SK-N-MC (cell line): ENCODE measurements at places on chromosomes 7 and 10.

GRCh38 chr7:132558815-132559214 lies 17.5 kb downstream of the PLXNA4 start:
- DNase-seq: no peak

DNA sequence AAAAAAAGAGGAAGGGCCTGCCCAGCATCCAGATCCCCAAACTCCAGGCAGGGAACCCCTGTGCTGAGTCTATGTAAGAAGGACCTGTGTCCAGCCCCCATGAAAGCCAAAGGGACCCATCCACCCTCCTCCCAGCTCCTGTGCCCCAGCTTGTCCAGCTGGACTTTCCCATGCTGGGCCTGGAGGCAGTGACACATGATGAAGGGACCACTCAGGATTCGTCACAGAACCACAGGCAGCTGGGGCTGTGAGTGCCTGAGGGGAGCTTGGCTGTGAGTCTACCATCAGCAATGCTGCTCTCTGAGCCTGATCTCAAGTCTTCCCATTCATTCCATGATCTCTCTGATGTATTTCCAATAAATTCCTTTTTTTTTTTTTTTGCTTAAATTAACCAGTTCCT lies 36.2 kb upstream of the MNX1 start:
- no peak for DNase-seq

DNA sequence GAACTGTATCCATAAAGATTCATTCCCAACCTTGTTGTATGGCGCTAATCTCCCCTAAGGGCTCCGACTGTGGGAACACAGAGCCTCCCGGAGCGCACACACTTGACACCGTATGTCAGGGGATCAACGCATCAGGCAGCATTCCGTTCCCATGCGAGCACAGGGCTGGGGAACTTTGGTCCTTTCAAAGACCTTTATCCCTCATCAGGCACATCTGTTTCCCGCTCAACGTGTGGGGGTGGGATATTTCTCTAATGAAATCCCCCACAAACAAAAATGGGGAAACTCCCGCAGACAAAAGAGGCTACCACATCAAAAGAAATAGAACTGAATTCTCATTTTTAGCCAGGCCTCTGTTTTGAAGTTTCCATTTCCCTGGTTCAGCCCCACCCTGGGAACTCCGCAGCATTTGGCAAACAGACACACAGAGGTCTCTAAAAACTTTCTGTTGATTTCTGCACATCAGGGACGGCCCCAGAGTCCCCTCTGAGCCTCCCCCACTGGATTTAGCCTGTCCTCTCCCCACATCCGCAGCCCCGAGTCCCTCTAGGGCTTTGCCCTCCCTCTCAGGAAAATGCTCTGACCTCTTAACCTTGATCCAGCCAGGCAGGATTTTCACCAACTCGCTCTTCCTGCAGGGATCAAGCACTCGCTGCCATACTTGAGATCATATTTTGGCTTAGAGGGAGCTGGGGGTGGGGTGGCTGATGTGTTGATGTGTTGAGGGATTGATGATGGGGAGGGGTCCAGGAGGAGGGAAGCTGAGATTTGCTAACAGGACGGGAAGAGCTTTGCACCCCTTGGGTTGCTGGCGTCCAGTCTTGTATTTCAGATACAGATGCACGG lies 6.6 kb downstream of the CPA5 start:
- no peak for DNase-seq

GRCh38 chr7:27104341-27105058 lies 2.0 kb upstream of the HOXA2 start:
- no peak for DNase-seq

- DNase-seq: no peak
These were observed 5.2 kb downstream of the CLIP2 start for GRCh38 chr7:74294191-74294998.

DNA sequence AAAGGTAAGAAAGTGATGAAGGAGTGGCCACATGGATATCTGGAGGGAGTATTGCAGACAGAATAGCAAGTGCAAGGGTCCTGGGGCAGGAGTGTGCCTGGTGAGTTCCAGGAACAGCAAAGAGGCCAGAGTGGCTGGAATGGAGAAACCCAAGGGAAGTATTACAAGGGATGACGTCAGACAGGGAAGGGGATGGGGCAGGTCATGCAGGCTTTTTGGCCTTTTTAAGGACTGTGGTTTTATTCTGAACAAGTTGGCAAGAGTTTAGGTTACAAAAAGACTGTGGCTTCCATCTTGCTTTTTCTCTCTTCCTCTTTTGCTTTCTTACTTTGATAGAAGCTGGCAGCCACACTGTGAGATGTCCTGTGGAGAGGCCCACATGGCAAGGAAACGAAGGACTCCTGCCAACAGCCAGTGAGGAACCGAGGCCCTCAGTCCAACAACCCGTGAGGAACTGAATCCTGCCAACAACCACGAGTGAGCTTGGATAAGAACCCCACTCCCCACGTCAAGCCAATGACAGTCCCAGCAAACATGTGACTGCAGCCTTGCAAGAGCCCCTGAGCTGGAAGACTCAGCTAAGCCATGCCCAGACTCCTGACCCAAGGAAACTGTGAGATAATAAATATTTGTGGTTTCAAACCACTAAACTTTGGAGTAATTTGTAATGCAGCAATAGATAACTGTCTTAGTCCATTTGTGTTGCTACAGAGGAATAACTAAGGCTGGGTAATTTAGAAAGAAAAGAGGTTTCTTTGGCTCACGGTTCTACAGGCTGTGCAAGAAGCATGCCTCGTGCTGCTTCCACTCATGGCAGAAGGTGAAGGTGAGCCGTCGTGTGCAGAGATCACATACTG lies 19.8 kb upstream of the KDM7A start:
- DNase-seq: no peak

DNA sequence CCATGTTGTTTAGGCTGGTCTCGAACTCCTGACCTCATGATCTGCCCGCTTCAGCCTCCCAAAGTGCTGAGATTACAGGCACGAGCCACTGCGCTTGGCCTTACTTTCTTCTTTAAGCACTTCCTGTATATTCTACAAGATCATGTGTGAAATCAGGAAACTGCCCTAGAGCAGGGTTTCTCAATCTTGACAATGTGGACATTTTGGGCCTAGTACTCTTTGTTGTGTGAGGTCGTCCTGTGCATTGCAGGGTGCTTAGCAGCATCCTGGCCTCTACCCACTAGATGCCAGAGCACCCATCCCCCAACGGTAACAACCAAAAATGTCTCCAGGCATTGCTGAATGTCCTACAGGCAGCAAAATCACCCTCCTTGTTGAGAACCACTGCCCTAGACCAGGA lies 24.7 kb downstream of the RRP12 start:
- no peak for DNase-seq

DNA sequence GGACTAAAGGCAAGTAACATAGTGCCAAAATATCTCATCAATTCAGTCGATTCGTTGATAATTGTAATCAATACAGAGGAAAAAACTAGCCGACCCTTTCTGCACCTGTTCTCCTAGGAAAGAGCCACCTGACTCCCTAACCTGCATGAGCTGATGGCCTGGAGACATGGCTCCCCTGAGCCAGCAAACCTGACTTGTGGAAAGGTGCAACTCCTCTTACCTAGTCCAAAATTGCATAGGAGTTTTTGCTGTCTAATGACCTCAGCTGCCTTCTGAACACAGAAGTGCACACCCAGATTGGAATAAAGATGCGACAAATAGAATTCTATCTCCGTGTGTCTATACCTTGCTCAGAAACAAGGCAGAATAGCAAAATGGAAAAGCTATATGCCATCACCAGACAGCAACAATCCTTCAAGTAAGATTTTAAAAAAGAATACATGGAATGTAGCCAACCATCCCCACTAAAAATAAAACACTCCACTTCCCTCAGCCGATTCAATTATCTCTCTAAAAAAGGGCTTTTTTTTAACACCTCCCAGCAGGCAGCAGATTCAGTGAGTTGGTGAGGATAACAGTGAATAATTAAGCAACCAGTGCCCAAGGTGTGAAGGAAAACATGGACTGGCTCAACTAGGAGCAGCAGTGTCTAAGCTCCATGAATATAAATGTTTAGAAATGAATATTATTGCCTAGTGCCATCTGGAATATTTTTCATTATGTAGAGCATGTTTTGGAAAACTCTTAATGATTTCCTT lies 26.6 kb upstream of the LMTK2 start:
- no peak for DNase-seq

DNA sequence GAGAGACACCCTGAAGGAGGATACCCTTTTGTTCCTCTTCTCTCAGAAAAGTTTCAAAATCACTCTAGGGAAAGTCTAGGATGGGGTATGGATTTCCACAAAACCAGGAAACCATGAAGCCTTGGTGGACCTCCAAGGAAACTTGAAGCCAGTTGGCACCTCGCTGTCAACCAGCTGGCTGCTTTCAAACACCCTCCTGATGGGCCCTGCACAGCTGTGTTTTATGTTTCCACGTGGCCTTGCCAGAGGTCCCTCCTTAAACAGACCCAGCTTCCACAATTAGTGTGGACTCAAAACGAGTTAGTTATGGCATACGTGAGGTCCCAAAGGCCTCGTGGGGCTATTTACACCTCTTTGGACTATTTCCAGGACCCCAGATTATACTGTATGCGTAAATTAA lies 5.9 kb downstream of the PPP1R3A start:
- no peak for DNase-seq

GRCh38 chr10:98642281-98642680 lies 195.5 kb upstream of the HPS1 start:
- DNase-seq: no peak

DNA sequence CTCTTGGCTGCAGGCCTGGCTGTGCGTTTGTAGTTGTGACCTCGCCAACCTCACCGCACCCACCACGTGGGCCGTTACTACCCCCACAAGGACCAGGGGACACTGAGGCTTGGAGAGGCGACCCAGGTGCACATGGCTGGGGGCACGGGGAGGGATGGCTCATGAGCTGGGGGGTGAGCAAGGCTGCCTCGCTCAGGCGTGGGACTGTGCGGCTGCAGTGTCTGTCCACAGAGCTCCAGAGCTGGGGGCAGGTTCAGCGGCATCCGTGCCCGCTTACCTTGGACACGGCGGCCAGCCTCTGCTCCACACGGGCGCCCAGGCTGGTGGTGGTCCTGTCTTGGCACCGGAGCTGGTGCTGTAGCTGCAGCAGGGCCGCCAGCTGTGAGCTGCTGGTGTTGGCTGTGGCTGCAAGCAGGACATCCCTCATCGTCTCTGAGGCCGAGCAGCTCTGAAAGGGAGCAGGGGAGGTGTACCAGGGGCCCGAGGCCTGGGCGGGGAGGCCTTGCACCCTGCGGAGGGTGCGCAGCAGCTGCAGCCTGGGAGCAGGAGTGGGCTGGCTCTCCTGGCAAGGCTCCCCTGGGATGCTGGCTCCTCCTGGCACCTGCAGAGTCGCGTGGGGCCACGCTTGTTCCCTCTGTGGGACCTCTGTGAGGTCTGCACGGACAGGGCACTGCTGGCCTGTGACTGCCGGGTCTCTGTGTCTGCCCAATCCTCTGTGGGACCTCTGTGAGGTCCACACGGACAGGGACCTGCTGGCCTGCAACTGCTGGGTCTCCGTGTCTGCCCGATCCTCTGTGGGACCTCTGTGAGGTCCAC lies 60.0 kb upstream of the NKX6-2 start:
- no peak for DNase-seq

DNA sequence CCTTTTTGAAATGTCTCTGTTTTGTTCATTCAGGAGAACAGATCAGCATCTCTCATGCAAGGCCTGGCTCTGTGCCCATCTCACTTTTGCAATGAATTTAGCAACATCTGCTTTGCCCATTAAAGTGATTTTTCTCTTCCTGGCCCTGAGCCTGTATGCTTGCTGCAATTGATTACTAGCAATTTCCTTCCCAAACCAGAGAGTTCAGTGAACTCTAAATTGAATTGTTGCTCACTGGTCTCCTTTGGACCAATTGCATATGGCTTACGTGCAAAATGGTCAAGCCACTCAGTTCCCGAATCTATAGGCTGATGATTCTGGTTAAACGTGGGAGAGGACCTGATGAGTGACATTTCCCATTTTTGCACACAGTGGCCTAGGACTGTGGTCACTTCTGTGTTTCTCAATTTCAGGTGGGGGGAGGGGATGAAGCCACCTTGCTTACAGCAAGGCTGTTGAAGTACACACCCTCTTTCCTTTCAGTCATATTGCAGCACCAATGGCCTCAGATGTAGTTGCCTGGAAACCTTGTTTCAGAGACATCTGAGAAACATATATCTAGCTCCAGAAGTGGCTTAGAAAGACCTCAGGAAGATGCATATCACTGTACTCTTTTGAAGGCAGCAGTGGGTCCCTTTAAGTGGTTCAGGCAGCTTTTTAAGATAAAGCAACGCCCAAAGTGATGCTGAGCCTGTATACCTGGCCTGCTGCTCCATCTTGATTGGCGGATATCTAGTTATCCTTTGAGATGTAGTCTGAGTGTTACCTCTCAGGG lies 201.4 kb downstream of the PTEN start:
- DNase-seq: no peak

DNA sequence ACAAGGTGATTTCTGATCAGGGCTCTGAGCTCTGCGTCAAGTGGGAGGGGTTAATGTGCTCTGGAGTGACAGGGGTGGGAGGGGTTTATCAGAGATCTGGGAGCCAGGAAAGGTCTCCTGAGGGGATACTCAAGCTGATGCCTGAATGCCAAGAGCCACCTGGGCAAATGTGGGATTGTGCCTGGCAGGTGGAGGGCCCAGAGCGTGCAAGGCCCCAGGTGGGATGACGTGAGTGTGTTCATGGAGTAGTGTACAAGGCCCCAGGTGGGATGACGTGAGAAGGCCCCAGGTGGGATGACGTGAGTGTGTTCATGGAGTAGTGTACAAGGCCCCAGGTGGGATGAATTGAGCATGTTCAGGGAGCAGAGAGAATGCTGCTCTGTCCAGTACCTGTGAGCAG lies 610.3 kb downstream of the PTPRN2 start:
- no peak for DNase-seq

GRCh38 chr7:95871075-95871848 lies 98.9 kb downstream of the DYNC1I1 start:
- DNase-seq: no peak

GRCh38 chr10:69290993-69291392 lies 12.7 kb downstream of the HK1 start:
- no peak for DNase-seq

DNA sequence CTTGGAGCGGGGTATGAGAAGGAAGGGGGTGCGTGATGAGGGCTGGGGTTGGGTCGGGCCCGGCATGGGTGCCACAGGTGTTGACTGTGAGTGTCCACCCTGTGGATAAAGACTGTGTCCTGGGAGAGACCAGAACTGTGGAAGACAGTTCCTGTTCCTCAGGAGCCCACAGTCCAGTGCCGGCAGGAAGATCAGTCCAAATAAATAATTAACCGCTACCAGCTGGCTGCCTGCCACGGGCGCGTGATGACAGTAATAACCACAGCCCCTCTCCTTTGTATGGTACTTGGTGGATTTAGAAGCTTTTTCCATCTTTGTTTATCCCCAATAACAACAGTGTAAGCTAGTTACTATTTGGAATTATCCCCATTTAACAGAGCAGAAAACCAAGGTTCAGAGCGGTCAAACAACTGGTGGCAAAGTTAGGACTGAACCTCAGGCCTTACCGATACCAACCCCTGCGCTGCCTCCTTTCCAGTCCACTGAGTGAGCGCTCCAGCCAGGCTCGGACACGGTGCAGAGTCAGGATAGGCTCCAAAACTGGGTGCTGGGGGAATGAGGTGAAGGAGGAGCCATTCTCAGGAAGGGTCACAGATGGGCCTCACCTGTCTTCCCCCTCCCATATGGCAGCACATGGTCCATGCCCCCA lies 5.1 kb downstream of the ZMIZ1 start:
- DNase-seq: no peak

- no peak for DNase-seq
These were observed 12.7 kb upstream of the ATP6V1F start for GRCh38 chr7:128849804-128850490.

- no peak for DNase-seq
These were observed 127.4 kb downstream of the WNT2 start for GRCh38 chr7:117195361-117196029.
